ENCODE measurements at places on chromosomes 12 and 14. TPM values are rescaled to one million over a fixed set of nuclear protein-coding genes. Genes with fewer than 3 reads are reported as not detected.

- no peak overlapping the region for H3K4me3 ChIP-seq
- peak; percentile 30 for DNase-seq
- H3K27me3 ChIP-seq: no peaks in the 10 kb centered on the region
- H3K36me3 ChIP-seq: no peaks in the 10 kb centered on the region
These were observed 55.5 kb downstream of the SLC16A7 start for GRCh38 chr12:59651229-59651920.

DNA sequence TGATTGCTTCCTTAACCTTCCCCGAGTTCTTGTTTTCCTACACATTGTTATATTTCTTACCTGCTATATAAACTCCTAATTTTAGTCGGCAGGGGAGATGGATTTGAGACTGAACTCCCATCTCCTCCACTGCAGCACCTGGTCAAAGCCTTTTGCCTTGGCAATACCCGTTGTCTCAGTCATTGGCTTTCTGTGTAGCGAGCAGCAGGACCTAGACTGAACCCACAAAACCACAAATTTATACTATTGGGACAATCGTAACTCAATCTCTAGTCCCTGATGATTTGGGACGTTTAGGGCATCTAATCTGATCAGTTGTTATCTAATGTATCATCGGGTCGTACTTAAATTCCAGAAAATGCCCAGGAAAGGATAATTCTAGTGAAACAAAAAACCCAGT lies 37.8 kb upstream of the BAZ1A start:
- H3K27me3 ChIP-seq: no peaks in the 10 kb centered on the region
- no peak overlapping the region for H3K4me3 ChIP-seq
- no peak overlapping the region for H3K27ac ChIP-seq

- no peak overlapping the region for H3K4me3 ChIP-seq
- no peaks in the 10 kb centered on the region for H3K4me1 ChIP-seq
- no peaks in the 10 kb centered on the region for H3K27me3 ChIP-seq
- H3K27ac ChIP-seq: no peak overlapping the region
These were observed 184.5 kb downstream of the RMST start for GRCh38 chr12:97647142-97647541.

DNA sequence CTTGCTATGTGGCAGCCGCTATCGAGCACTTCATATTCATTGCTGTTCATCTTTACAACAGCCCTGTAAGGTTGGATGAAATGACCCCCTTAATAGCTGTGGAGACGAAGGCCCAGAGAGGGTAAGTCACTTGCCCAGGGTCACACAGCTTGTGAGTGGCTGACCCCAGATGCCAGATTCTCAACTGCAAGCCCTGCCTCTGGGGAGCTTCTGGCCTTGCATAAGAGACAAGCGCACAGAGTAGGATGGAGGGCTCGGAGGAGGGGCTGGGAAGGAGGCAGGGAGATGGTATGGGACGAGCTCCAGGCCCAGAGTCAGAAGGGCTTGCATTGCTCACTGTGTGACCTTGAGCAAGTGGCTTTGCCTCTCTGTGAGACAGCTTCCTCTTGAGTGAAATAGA lies 27.4 kb upstream of the NCOR2 start:
- H3K27ac ChIP-seq: no peak overlapping the region
- no peaks in the 10 kb centered on the region for H3K36me3 ChIP-seq
- peaks cover 3% of the 10 kb centered on the region for H3K4me1 ChIP-seq
- H3K27me3 ChIP-seq: no peaks in the 10 kb centered on the region
- no peak overlapping the region for H3K4me3 ChIP-seq

Gene GRIP1
- 18.4 TPM for total RNA-seq

Gene KRT82
- not detected for total RNA-seq

Measured in kidney (tissue), 22 donors.